ENCODE measurements at places on chromosomes 16 and 17. TPM values are rescaled to one million over a fixed set of nuclear protein-coding genes. Genes with fewer than 3 reads are reported as not detected.

NPIPA5 gene
- 8.8 TPM for total RNA-seq

- DNase-seq = peak; percentile 36
These were observed 539 bp downstream of the LRRC45 start for GRCh38 chr17:82023447-82024241.

DNA sequence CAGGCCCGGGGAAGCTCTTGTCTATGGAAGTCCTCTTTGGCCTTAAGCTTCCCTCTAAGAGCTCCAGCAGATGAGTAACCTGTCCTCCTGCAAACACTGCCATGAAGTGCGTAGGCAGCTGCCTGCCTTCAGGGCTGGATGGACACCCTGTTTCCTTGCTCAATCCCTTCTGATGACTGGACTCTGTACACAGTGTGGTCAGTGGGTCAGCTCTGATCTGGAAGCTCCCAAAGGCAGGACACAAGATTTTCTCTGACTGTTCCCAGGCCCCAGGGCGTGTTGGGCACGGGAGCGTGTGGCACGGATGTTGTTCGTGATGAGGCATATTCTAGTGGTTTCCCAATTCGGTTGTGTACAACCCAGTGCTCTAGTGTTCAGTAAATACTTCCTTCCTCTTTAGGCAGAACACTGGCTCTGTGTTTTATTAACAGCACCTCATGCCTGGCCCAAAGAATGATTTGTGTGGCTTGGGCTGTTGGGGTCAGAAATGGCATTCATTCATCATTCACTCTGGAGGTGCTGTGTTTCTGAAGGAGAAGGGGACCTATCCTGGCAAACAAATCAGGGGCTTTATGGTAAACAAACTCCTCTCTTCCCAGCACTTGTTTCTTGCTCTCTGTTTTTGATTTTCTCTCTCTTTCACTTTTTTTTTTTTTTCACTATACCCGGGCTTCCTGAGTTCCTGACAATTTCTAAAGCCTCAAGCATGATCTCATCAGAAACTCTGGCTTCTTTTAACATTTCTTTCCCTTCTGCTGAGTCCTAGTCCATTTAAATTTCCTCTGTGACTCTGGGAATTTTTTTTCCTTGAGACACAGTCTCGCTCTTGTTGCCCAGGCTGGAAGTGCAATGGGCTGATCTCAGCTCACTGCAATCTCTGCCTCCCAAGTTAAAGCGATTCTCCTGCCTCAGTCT, 12.0 kb upstream of the RNF157 start:
- DNase-seq = no peak

DNA sequence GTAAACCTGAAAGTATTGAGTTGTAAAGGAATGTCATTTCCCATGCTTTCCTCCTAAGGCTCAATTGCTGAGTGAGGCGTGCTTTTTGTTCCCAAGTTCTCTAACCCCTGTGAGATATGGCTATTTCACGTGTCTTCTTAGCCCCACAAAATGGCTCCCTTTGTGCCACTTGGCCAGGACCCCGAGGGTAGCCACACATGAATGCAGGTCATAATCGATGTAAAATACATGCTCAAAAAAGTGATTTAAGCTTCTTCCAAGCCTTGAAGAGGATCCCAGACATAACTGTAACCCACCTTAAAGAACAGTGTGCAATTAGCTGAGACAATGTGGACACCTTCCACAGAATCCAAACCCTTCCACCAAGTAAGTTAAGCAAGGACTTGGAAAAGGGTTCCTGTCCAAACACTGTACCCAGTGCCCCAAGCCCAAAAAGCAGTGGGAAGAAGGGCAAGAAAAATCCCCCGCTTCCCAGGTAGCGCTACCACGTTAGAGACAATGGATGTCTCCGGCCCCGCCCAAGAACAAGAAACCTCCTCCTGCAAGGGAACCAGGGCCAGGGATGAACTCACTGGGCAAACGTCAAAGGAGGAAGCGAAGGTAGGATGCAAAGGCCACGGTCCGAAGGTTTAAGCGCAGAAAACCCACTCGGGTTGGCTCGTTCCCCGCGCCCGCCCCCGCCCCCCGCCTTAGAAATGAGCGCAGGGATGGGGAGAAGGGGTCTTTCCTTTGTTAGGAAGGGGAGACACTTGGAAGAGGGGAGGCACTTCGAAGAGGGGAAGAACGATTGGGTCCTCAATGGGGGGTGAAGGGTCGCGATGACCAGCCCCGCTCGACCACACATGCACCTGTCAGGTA, 1.2 kb downstream of the JPT1 start:
- DNase-seq = peak; percentile 26

DNA sequence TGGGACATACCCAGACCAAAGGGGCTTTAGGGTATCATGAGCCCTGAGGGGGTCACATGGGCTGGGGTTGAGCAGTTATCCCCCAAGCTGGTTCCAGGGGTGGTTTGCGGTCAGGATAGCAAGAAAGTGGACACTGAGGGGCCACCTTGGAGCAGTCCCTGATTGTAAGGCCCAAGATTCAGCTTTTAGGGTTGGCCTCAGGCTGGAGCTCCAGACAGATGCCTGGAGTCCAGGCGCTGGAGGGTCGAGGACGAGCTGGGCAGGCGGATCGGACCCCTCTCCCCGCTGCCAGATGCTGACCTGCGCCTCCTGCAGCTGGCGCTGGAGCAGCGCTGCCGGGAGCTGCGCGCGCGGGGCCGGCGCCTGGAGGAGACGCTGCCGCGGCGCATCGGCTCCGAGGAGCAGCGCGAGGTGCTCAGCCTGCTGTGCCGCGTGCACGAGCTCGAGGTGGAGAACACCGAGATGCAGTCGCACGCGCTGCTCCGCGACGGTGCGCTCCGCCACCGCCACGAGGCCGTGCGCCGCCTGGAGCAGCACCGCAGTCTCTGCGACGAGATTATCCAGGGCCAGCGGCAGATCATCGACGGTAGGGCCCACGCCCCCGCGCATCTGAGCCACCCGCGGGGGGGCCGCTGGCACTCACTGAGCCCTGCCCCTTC, 10.0 kb downstream of the BTBD17 start:
- DNase-seq = peak; percentile 41

DNA sequence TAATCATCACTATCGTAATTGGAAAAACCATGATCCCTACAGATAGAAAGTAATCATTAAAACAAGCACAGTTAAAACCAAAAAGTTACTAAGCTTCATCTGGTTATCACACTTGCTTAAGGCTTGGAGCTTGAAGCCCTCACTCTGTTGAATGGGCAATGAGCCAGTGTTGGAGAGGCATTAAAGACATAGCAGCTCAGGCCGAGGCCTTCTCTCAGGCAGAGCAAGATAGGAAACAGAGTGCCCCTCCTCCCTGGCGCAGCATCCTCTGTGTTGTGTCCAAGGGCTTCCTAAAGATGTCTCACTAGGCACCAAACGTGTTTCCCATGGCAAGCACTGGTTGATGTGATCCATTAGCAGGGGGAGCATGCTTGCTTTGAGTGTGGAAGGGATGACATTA, 34.9 kb upstream of the LGALS9 start:
- DNase-seq = no peak

GRCh38 chr17:7897773-7898172, 9.2 kb downstream of the CHD3 start:
- no peak for DNase-seq

DNA sequence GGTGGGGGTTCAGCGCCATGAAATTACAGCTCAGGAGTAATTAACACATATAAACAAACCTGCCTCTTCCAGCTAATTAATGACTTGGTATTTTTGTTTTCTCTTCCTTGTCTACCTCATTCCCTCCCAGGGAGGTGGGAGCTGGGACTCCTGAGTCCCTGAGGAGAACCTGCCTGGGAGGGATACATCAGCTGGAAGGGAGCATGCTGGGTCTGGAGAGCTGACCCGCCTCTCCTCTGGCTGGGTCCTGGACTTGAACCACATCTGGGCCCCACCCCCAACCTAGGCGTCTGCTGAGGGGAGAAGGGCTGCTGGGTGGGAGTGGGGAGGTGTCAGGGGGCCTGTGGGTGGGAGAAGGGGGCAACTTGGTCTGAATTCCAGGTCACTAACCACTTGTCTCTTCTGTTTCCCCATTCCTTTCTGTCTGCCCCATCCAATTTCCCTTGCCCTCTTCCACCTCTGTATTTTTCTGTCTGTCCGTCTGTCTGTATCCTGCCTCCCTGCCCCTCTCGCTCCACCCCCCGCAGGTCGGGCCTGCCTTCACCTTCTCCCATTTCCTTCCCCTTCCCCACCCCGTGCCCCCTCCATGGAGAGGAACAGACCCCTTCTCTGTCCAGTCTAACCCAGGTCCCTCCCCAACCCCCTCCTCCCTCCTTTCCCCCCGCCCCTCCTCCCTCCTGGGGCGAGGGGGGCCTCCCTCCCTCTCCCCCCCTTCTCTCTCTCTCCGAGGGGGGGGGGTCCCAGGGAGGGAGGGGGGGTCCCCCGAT, at the start of gene NLGN2:
Gene NLGN2 (plus strand): TSS at position 361 of the 767 bp plus-strand sequence. CDS start 411 bp downstream, outside the sequence.
- no peak for DNase-seq

GRCh38 chr16:49947907-49948678, 76.9 kb upstream of the CNEP1R1 start:
- no peak for DNase-seq

GRCh38 chr16:15556130-15556529, 86.8 kb downstream of the MARF1 start:
- no peak for DNase-seq
